Activated T-helper 17 cell treated with anti-CD3 and anti-CD28 coated beads, Interleukin-2, amount 50 U/mL, for 72 hours (primary cell): ENCODE measurements at places on chromosomes 2 and 18.

DNA sequence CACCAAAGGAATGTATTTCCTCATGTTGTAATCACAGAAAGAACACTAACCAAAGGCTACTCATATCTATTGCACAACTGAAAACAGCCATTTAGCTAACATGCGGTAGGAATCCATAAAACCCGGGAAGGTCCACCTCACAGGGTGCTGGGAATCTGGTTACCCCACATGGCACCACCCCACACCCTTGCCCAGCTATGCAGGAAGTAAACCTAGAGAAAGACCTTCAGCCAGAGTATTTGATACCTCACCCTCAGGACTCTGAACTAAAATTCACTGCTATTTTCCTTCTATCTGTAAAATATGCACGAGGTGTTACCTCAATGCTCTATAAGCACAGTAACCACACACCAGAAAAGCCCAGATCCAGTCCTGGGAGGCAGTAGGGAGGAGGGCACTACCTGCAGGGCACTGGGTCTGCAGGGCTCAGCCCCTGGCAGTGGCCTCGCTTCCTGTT is 45.8 kb downstream of the PTPN2 start:
- H3K27ac ChIP-seq = peak overlapping the region; percentile 95
- H3K36me3 ChIP-seq = peaks cover 69% of the 10 kb centered on the region
- peak overlapping the region; percentile 71 for H3K4me3 ChIP-seq
- peaks cover 52% of the 10 kb centered on the region for H3K4me1 ChIP-seq

DNA sequence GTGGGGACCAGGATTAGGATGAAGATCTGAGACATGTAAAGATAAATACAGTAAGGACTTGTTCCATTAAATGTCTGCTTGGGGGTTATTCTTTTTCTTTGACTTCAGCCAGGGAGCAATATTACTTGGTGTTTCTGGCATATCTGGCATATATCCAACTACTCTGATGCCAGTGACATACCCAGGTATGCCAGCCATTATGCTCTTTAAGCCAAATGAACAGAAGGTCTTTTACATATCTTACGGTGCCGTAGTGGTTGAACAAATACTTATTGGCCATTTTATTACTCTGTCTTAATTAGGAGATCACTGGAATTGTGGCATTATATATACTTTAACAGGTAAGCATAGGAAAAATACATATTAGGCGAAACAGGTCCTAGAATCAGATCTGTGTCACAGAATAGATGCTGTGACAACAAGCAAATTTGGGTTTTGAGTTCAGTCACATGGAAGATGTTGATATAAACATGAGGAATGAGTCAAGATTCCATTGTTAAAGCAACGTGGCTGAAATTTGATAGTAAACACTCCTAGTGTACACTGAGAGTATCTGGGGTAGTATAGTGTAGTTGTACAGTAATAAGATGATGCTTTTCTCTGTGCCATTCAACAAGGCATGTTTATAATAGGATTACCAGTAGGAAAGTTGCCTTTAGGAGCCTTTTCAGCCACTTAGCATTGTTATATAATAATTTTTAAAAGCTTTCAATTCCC is 62.6 kb downstream of the KCTD18 start:
- H3K36me3 ChIP-seq = no peaks in the 10 kb centered on the region
- no peaks in the 10 kb centered on the region for H3K27me3 ChIP-seq
- H3K27ac ChIP-seq = peak overlapping the region; percentile 83
- H3K4me1 ChIP-seq = peaks cover 20% of the 10 kb centered on the region
- peak overlapping the region; percentile 32 for H3K4me3 ChIP-seq

DNA sequence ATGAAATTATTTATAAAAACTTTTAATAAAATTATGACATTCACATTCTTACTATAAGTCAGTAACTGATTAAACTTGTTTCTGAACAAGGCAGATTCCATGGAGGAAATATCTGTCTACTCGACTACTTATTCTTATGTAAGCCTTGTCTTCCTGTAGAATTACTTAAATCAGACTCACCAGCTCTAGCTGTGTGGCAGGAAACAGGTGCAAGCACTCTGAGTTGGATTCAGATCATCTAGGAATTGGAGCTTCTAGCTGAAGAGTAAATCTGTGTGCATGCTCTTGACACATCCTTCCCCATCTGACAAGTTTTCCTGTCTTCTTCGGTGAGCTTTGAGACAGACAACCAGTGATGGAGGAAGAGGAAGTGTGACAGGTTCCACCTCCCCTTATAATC is 284.7 kb downstream of the TRIB2 start:
- H3K4me1 ChIP-seq = no peaks in the 10 kb centered on the region
- no peak overlapping the region for H3K4me3 ChIP-seq
- no peaks in the 10 kb centered on the region for H3K36me3 ChIP-seq
- H3K27me3 ChIP-seq = no peaks in the 10 kb centered on the region
- H3K27ac ChIP-seq = no peak overlapping the region

GRCh38 chr18:59249199-59249774 is 24.0 kb downstream of the RAX start:
- no peak overlapping the region for H3K27ac ChIP-seq
- ATAC-seq = no peak
- no peaks in the 10 kb centered on the region for H3K36me3 ChIP-seq
- no peak overlapping the region for H3K4me3 ChIP-seq
- peaks cover 50% of the 10 kb centered on the region for H3K27me3 ChIP-seq

DNA sequence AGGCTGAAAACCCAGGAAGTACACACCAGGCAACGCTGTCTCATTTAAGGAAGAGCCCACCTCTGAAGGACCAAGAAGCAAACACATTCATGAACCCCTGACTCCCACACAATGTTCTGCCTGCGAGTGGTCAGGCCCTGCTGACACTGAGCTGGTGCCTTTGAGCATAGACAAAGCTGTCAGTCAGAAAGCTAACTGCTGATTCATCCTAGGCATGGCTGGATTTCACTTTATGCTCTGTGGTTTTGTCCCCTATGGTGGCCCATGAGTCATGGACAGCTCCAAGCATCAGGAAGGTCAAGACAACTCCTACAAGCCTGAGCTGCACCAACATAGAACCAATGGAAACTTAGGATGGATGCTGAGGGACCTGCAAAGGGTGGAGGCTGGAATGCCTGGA is 78.9 kb downstream of the UXS1 start:
- peaks cover 4% of the 10 kb centered on the region for H3K4me1 ChIP-seq
- peaks cover 25% of the 10 kb centered on the region for H3K36me3 ChIP-seq
- peak; percentile 90 for ATAC-seq
- H3K27ac ChIP-seq = peak overlapping the region; percentile 61
- H3K4me3 ChIP-seq = no peak overlapping the region
- H3K27me3 ChIP-seq = no peaks in the 10 kb centered on the region

DNA sequence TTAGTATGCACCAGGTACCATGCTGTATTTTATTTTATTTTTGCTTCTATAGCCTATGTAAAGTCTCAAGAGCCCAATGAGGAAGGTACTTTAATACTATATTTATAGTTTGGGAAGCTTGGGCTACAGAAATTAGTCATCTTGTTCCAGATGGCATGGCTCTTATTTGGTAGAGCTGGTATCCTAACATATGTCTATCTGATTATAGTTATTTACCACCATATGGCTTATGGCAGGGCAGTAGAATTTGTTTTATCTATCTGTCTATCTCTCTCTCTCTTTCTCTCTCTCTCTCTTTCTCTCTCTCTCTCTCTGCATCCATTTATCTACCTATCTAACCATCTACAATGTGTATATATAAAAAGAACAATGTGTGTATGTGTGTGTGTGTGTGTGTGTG is 1293.7 kb upstream of the SLC39A10 start:
- H3K4me1 ChIP-seq = no peaks in the 10 kb centered on the region
- H3K4me3 ChIP-seq = no peak overlapping the region
- H3K27ac ChIP-seq = no peak overlapping the region
- H3K27me3 ChIP-seq = no peaks in the 10 kb centered on the region
- H3K36me3 ChIP-seq = no peaks in the 10 kb centered on the region
- no peak for ATAC-seq

DNA sequence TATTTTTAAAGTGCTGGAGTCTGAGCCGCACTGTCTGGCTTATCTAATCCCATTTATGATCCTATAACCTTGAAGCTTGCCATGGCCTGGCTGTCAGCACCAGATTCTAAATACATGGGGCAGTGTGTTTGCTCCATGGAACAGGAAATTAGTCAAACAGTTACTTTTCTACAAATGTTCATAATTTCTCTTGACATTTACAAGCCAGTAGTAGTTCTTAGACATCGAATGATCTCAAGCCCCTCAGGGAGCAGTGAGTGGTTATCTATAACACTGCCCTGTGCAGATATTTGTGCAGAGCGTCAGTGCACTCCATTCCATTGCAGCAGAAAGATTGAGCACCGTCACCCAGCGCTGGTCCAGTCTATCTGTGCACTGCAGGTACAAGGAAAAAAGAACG is 205.2 kb downstream of the AGPS start:
- H3K4me1 ChIP-seq = no peaks in the 10 kb centered on the region
- no peak overlapping the region for H3K4me3 ChIP-seq
- ATAC-seq = no peak
- H3K27me3 ChIP-seq = peaks cover 5% of the 10 kb centered on the region
- no peak overlapping the region for H3K27ac ChIP-seq
- H3K36me3 ChIP-seq = no peaks in the 10 kb centered on the region

DNA sequence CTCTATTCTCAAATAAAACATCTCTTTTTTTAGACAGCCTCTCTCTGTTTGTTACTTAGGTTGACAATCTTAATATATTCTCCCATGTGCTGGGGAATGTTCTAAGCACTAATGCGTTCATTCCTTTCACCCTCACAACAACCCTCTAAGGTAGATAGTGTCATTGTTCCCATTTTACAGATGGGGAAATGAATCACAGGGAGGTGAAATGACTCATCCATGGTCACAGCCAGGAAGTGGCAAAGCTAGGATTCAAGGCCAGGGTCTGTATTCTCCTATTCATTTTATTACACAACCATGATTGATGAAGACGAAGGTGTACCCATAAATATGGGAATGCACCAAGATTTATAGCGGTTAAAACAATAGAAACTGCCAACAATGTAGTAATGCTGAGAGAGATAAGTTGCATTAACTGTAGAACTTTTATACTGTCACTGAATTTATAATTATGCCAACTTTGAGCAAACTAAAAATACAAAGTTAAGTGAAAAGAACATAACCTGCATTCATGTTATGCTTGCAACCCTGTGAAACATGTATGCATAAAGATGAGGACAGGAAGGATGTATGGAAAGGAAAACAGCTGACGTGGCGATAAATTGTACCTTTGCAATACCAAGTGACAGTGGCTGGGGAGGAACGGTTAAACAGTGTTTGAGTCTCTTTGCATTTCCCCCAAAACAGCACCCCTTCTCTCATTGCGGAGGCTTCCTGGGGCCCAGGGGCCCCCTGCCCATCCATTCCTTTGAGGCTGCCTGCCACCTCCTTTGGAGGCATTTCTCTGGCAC is 257.7 kb upstream of the AGAP1 start:
- H3K27ac ChIP-seq = no peak overlapping the region
- peaks cover 27% of the 10 kb centered on the region for H3K27me3 ChIP-seq
- H3K4me3 ChIP-seq = no peak overlapping the region
- H3K36me3 ChIP-seq = no peaks in the 10 kb centered on the region

- no peaks in the 10 kb centered on the region for H3K27me3 ChIP-seq
- H3K36me3 ChIP-seq = no peaks in the 10 kb centered on the region
- H3K4me3 ChIP-seq = no peak overlapping the region
- no peak overlapping the region for H3K27ac ChIP-seq
Measured at GRCh38 chr2:187102381-187102780, 253.4 kb upstream of the ZSWIM2 start.

- no peak overlapping the region for H3K4me3 ChIP-seq
- H3K27ac ChIP-seq = no peak overlapping the region
- H3K36me3 ChIP-seq = no peaks in the 10 kb centered on the region
- no peak for ATAC-seq
- peaks cover 3% of the 10 kb centered on the region for H3K27me3 ChIP-seq
Measured at GRCh38 chr2:215487002-215487372, 51.1 kb upstream of the FN1 start.

DNA sequence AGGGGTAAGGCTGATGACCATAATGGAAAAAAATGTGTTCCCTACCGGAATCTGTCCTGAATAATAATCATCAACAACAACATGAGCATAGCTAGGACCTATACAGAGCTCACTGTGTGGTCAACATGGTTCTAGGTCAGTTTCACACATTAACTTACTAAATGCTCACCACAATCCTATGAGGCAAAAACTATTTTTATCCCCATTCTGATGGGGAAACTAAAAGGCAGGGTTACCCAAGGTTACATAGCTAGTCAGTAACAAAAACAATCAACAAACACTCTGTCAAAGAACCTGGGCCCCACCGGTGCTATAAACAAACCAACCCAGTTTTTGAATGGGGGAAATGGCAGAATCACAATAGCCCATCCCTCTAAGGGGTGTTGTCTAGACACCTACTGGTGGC is 40.1 kb downstream of the AOX1 start:
- no peaks in the 10 kb centered on the region for H3K4me1 ChIP-seq
- H3K27ac ChIP-seq = no peak overlapping the region
- H3K36me3 ChIP-seq = no peaks in the 10 kb centered on the region

DNA sequence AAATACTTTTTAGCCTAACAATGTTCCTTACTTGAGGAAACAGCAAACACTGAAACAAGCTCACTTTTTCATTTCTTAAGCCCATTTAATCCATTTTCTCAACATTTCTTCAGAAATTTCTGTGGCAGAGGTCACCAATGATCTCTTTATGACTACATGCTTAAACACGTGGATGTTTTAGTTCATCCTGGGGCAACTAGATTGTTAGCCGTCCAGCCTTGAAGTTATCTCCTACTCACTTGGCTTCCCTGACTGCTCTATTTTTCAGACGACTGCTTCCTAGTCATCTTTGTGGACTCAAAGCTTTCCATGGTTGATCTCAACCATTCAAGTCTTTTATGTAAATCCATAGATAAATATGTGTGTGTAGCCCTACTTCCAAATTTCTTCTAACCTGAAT is 24.1 kb downstream of the CD302 start:
- peaks cover 41% of the 10 kb centered on the region for H3K36me3 ChIP-seq
- H3K27ac ChIP-seq = no peak overlapping the region
- ATAC-seq = no peak

DNA sequence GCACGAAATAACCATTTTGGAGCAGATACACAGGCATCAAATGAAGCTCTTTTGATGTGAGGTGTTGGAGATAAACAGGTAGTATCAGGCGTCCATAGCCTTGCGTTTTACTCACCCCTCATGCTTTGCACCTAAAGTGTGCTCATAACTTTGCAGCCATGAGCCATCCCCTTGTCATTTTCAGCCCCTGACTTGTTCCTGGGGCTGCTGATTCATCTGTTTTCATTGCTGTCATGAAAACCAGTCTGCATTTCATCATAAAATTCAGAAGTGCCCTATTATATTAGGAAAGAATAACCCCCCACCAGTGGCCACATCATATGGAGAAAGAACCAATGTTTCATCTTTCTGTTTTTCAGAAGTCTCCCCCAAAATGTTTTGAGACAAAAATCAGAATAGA is 329.7 kb upstream of the NRP2 start:
- no peaks in the 10 kb centered on the region for H3K36me3 ChIP-seq
- H3K27me3 ChIP-seq = no peaks in the 10 kb centered on the region
- no peaks in the 10 kb centered on the region for H3K4me1 ChIP-seq
- no peak overlapping the region for H3K4me3 ChIP-seq

DNA sequence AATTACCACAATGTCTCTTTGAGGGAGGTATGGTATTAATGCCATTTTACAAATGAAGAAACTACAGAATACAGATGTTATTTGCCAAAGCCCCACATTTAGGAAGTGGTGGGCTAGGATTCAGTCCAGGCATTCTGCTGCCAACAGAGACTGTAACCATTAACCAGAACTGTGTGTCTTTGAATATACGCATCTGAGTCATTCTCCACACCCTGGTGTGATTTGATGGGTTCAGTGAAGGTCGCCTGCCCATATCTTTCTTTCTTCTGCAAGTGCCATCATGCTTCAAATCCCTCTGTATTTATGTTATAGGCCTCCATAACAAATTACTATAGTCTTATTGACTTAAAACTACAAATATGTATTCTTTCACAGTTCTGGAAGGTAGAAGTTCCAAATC is 479.0 kb upstream of the DCC start:
- no peaks in the 10 kb centered on the region for H3K27me3 ChIP-seq
- H3K4me3 ChIP-seq = no peak overlapping the region
- no peak for ATAC-seq
- H3K4me1 ChIP-seq = no peaks in the 10 kb centered on the region
